ENCODE measurements at places on chromosomes 7 and 10. TPM values are rescaled to one million over a fixed set of nuclear protein-coding genes. Genes with fewer than 3 reads are reported as not detected.

The TMEM184A gene
- total RNA-seq: not detected

The NME8 gene
- total RNA-seq: not detected

The ELMO1 gene
- total RNA-seq: 78.9 TPM

The MORN4 gene
- total RNA-seq: 36.8 TPM

- DNase-seq: no peak
Measured at GRCh38 chr10:112631501-112632400, 184.7 kb downstream of the VTI1A start.

DNA sequence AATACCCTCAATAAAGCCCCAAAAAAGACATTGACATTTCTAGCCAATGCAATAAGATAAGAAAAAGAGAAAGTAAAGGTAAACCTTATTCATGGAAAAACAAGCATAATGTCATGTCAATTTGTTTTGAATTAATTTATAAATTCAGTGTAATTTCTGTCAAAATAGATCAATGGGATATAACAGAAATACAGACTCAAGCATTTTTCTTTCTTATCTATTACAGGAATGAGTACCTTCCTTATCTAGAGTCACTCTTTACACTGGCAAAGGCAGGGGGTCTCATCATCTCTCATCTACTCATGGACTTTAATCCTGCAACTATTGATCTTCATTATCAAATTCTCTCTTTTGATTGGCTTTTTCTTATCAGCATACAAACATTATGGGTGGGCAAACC lies 127.1 kb upstream of the SHH start:
- no peak for DNase-seq

DNA sequence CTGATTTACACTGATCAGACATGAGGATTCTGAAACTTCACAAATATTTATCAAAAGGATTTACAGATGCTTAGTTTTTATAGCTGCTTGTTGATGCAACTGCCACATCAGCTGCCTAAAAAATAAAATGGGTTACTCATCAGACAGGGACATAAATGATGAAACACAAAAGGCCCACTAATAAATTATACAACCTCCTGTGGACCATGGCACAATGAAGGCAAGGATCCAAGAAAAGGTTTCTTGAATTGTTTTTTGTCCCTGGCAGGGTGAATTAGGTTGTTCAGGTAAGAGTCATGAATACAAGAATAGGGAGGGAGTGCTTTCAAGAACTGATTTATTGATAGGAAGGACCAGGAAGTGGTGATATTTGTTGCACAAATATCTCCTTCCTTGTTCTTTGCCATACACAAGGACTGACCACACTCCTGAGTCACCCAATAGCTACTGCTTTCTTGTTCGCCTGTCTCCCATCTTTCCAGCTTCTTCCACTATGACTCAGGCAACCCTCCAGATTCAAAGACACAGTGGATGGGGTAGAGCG lies 234.5 kb downstream of the AHR start:
- DNase-seq: no peak

GRCh38 chr7:12178317-12178716 lies 32.8 kb upstream of the TMEM106B start:
- no peak for DNase-seq

DNA sequence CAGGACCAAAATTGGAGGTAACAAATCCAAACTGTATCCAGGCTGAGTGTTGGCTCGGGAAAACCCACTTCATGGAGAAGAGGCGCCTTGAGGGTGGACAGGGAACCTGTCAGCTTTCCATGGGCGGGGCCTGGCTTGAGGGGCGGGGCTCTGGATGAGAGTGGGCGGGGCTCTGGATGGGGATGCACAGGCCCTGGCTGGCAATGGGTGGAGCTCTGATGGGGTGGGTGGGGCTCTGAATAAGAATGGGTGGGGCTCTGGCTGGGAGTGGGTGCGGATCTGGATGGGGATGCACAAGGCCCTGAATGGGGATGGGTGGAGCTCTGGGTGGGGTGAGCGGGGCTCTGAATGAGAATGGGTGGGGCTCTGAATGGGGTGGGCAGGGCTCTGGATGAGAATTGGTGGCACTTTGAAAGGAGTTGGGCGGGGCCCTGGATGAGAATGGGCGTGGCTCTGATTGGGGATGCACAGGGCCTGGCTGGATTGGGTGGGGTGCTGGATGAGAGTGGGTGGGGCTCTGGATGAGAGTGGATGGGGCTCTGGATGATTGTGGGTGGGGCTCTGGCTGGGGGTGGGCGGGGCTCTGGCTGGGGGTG lies 96.6 kb upstream of the NPTX2 start:
- no peak for DNase-seq

DNA sequence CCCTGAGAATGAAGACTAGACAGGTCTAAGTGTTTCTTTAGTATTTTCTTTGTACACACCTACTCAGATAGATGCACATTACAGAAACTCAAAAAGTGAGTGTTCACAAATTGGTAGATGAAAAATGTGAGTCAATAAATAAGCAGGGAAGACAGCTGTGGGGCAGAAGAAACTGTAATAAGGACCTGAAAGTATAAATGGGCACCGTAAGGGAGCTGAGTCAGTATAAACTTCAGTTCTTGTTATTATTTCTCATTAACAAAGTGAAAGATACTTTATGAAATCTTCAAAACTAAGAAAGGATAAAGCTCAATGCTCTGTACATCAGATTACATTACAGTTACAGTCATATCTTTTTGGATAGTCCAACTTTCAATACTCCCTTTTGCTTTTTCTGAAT lies 2.5 kb downstream of the MTPN start:
- DNase-seq: no peak

GRCh38 chr10:30127120-30127541 lies 67.7 kb upstream of the JCAD start:
- no peak for DNase-seq

- no peak for DNase-seq
Measured at GRCh38 chr7:156732091-156732625, 91.6 kb downstream of the RNF32 start.

DNA sequence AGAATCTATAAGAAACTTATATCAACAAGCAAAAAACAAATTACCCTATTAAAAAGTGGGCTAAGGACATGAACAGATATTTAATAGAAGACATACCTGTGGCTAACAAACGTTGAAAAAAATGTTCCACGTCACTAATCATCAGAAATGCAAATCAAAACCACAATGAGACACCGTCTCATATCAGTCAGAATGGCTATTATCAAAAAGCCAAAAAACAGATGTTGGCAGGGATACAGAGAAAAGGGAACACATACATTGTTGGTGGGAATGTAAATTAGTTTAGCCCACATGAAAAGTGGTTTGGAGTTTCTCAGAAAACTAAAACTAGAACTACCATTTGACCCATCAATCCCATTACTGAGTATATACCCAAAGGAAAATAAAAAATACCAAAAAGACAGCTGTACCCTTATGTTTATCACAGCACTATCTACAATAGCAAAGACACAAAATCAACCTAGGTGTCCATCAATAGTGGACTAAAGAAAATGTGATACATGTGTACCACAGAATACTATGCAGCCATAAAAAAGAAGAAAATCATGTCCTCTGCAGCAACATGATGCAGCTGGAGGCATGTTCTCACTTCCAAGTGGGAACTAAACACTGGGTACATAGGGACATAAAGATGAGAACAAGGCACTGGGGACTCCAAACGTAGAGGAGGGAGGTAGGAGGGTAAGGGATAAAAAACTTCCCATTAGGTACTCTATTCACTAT lies 83.8 kb upstream of the TMEM168 start:
- DNase-seq: no peak

GRCh38 chr10:122497241-122497640 lies 35.9 kb downstream of the HTRA1 start:
- DNase-seq: no peak

GRCh38 chr10:13839430-13839990 lies 252.7 kb downstream of the PRPF18 start:
- DNase-seq: no peak

DNA sequence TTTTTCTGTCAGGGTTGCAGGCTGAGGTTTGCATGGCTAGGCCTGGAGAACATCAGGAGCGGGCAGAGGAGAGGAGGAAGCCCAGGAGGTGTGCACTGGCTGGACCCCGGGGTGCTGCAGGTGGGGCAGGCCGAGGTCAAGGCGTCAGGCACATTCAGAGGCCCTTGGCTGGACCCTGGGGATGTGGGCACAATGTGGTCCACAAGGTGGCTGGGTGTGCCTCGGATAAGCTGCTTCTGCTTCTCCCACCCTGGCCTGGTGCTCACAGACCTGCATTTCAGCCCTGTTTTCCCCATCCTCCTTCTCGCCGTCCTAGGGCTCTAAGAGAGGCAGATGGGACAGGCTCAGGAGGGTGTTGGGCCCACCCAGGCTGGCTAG lies 108.2 kb downstream of the ADCY1 start:
- DNase-seq: no peak

GRCh38 chr10:75744261-75744660 lies 312.8 kb downstream of the LRMDA start:
- DNase-seq: no peak

Measured in occipital lobe (tissue), 3 donors.